ENCODE measurements at places on chromosomes 3 and 15.

DNA sequence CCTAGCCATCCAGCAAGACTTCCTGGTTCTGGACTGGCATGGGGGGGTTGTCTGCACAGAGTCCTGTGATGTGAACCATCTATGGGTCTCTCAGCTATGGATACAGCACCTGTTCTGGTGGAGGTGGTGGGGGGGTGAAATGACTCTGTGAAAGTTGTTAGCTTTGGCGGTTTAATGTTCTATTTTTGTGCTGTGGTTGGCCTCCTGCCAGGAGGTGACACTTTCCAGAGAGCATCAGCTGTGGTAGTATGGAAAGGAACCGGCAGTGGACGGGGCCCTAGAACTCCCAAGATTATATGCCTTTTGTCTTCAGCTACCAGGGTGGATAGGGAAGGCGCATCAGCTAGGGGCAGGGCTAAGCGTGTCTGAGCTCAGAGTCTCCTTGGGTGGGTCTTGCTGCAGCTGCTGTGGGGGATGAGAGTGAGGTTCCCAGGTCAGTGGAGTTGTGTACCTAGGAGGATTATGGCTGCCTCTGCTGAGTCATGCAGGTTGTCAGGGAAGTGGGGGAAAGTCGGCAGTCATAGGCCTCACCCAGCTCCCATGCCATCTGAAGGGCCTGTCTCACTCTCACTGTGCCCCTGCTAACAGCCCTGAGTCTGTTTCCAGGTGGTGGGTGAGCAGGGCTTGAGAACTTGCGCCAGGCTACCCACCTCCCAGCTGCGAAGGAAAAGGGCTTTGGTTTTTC is 7.1 kb upstream of the LARS2 start:
- no peak for DNase-seq

DNA sequence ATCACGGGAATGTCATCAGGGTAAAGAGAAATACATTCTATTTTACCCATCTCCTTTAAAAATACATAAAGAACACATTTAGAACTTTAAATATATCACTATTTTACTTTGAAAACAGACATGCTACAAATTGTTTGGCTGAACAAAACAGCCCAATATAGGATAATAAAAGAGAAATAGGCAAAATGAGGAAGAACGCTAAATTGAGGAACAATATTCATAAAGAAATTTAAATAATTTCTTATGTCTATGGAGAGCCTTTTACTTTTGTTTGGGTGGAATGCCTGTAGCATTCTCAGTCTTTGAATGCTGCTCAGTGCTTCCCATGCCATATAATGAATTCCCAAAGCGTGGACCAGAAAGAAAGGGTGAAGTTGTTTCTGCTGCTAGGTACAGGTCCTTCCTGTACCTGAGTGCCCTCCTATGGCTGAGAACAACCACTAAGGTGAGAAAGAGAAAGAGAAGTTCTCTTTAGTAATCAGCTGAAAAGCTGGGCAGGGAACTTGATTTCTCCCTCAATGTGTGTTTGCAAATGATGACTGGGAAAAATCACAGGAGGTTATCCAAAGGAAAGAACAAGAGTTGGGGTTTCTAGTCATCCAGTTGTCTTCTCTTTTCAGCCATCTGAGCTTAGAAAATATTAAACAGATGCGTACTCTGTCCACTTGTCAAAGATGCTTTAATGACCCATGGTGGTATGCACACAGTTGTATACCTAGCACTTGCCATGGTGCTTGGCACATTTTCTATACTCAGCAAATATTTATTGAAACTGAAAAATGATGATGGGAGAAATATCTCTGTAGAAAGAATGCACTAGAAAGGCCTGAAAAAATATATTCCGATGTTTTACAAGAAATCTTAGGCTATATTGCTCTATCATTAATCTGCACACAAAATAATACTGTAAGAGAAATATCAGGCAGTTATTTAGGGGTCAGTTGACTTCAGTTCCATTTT is 404.6 kb downstream of the TIGIT start:
- DNase-seq, result no peak

GRCh38 chr3:12994357-12994606 is 78.9 kb downstream of the IQSEC1 start:
- no peak for DNase-seq

DNA sequence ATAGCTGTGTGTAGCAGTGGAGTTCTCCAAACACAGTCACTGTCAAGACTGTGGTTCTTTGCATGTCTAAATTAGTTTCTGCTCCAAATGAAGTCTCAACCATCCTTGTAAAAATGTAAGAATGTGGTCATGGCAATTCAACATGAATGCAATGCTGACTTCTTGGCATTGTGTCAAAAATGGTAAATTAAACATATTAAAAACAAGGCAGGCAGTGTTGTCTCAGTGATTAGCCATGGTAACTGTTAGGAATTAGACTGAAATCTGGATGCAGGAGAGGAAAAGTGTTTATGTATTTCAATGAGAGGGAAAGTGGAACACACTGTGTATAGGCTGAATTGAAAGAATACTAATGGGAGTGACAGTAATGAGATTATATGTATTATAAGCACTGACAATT is 597.2 kb downstream of the EDEM1 start:
- DNase-seq, result no peak

DNA sequence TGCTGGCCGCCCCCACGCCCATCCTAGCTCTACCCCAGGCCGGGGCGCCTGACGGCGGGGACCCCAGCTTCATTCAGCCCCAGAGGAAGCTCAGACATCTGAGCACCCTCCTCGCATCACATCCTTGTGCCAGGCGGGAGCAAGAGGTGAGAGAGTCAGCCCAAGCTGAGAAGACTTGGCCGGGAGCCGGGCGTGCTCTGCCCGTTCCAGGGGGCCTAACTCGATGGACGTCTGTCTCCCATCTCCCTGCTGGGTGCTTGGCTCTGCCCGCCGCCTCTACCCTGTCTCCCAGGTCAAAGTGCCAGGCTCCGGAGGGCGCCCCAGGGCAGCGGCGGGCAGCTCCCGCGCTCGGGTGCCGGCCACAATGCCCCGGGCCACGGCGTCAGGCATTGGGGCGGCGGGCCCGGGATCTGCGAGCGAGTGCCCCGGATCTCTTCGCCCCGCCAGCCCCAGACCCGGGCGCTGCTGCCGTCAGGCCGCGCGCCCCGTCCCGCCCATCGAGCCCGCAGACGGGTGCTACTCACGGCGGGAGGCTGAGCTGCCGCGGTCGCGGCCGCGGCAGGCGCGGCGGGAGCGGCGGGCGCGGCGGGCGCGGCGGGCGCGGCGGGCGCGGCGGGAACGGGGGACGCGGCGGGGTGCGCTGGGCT is 388 bp downstream of the DAPK2 start:
- DNase-seq, result peak; percentile 57

GRCh38 chr3:156230278-156230900 is 110.0 kb downstream of the KCNAB1 start:
- DNase-seq, result no peak

DNA sequence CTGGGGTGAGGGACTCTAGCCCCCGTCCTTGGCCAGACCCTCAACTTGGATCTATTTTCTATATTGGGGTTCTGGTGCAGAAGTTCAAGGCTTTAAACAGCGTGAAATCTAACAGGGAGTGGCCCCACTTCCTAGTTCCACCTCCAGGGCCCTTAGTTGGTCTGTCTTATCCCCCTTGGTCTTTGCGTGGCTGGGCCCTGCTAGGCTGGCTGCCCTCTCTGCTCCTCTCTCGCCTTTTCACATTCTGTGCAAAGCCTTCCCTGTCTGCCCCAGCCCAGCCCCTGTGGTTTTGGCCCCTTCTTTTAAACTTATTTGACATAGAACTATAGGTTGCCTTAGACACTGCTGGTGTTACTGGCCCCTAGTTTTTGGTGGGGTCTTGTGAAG is 5.6 kb downstream of the PPCDC start:
- DNase-seq, result no peak

DNA sequence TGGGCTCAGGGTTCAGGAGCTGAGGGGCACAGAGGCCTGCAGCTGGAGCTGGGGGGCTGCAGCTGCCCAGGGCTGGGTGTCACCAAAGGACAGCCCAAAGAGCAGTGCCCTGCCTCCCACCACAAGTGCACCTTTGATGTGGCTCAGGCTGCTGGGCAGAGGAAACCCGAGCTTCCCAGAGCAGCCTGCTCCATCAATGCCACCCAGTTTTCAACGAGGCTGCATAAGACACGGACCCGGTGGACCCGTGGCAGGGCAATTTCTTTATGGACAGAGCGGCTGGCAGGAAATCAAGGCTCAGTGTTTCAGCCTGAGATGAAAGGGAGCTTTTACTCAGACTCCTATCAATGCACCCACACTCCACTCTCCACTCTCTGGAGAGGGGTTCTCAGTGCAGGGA is 18.7 kb downstream of the SEMA5B start:
- no peak for DNase-seq

Data from activated naive CD8-positive, alpha-beta T cell treated with anti-CD3 and anti-CD28 coated beads, Interleukin-2, amount 10 ng/mL, durations not matched to agents 7 days and 5 days (primary cell).